Activated CD8-positive, alpha-beta memory T cell treated with anti-CD3 and anti-CD28 coated beads, Interleukin-2, amount 50 U/mL, for 48 hours (primary cell): ENCODE measurements at places on chromosomes 2 and 18.

DNA sequence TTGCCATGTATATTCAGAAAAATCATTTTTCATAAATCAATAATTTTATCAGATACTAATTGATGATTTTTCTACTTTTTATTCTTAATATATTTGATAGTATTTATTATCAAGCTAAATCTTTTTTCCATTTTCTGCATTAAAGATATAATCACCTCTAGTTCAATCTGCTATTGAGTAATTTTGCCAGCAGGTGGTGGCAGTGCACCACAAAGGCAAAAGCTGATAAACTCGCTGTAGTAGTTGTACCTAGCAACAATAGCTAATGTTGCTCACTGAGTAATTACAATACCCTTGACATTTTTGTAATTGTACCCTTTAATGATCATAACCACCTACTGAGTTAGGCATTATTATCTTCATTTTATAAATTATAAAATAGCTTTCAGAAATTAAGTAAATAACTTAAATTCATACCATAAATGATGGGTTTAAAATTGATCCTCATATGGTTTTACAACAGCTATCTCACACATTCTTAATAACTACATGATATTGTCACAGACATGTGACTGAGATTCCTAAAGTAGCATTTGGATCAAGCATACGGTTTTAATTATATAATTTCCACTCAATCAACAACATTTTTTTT lies 52.0 kb upstream of the CALCRL start:
- peak; percentile 53 for DNase-seq

DNA sequence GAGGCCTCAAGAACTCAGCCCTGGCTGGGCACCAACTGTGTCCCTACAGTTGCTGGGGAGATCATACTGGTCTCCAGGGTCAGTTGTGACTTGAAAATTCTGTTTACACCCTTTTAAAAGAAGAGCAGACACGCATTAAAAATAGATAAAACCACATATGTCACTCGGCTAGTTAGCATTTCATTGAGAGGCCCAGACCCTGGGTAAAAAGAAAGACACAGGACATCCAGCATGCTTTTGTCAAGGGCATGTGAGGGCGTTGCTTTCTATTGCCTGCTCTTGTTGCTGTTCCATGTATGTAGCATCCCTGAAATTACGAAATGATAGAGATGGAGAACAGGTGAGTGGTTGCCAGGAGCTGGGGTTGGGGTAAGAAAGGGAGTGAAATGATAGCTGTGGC lies 94.3 kb downstream of the SEPTIN10 start:
- no peak for DNase-seq

DNA sequence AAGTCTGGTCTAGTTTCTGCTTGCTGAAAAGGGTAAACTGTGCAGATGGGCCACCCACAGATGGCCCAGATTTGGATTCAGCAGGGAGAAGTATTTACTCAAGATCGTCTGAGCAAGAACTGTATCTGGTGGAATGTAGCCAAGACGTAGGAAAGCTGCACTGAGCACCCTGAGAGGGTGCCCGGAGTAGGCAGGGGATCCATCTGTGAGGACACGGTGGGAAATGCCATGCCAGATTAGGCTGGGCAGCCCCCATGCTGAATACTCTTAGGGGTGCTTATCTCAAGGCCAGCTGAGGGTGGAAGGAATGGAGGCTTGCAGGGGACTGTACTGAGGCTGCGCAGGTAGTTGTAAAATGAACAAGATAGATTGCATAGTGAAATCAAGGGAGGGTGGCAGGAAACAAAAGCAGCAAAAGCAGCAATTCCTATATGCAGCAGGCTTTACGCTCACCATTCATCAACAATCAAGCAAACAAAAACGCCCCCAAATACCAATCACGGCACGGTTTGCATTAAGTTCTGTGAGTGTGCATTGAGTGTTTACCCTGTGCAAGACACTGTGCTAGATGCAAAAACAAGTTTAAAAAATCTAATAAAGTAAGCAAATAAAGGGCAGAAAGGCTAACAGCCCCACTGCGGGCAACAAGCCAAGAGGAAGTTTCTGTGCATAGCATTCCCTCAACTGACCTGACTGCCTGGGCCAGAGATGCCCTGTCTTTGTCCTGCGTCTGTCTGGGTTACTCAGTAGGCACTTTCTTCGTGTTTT lies 32.2 kb upstream of the LPIN2 start:
- DNase-seq = no peak

DNA sequence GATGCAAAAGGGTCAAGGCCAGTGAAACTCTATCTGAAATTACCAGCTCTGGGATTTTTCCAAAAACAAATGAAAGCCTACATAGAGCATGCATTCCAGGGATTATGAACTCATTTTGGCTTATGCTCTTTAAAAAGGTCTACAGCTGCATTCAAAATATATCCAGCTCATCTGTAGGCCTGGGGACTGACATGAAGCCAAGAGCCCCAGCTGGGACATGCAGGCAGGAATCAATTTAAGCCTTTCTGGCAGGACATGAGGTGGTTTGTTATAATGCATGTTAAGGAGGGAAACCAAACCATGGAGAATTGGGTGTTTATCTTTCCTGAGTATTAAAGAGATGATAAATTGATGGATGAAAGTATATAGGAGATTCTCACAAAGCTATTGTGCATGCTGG lies 164.5 kb downstream of the RBM43 start:
- no peak for DNase-seq

DNA sequence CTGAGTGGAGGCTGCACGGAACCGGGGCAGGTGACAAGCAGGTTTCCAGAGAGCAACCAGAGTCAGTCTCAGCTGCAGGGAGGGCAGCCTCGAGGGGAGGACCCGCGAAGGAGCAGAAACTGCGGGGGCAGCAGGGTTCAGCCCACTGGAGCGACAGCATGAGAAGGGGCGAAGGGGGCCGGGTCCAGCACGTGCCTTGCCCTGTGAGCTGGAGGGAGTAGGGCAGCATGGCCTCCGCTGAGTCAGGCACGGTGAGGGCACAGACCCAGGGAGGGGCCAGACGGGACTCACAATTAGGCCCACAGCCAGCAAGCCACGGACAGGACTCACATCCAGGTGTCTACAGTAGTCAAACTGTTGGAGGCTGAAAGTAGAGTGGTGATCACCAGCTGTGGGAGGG lies 22.7 kb upstream of the ATP9B start:
- no peak for DNase-seq

GRCh38 chr2:235055891-235056516 lies 104.2 kb downstream of the SH3BP4 start:
- no peak for DNase-seq

- peak; percentile 33 for DNase-seq
These were observed 86.7 kb upstream of the B3GNT7 start for GRCh38 chr2:231308631-231309428.

- DNase-seq = no peak
These were observed 112.2 kb upstream of the PXDN start for GRCh38 chr2:1856475-1856874.

DNA sequence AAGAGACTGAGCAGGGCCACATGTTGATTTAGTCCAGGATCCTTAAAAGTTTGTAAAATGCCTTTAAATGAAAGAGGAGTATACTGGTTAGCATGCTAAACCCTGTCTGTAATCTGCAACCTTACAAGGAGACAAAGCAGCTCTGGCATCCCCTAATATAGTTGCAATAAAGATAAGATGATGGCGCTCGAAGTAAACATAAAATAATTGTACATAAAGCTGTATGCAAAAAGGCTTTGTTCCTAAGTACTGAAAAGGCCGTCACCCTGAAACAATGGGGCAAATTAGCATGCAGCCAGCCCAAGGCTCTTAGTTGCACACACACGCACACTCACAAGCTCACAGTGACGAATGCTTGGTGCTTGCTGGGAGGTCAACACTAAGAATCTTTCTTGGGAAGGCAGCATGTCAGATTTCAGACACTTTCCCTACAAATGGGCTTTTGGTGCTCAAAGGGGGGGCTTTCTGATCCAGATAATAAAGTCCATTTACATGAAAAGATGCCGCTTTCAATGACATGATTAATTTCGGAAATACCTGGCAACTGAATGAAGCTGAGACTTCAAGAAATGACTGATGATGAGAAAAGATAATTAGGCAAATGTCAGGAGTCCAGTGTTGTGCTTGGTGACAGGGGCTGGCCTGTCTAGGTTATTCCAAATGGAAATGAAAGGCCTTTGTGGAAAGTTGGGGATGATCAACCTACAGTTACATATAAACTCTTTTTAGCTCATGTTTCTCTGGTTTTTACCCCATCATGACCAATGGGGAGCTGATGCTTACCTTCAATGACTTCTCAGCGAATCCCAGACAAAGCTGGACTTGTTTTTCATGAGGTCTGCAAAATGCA lies 370.3 kb downstream of the MEIS1 start:
- no peak for DNase-seq

- DNase-seq = peak; percentile 66
These were observed 675 bp downstream of the PRKD3 start for GRCh38 chr2:37323781-37324535.

DNA sequence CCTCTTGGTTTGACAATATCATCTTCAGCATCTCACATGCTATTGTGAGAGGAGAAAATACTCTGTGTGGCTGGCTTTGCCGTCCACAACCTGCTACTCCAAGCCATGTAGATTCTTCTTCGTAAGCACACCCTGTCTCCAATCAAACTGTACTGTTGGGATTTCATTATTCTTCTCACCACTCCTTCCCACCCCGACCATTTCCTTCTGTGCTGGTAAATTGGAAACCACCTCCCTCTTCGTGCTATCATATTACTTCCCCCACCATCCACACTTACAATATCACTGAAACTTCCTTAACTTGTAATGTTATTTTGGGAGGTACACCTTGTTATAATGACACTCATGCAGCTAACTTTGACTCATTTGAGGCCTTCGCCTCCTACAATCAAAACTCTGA lies 3.2 kb upstream of the AGXT start:
- DNase-seq = no peak

GRCh38 chr2:219245148-219245898 lies at the start of the genes GLB1L and STK16:
GLB1L (minus strand) TSS chr2:219245444; CDS start chr2:219243573, 1,871 bp downstream.
STK16 (plus strand) TSS chr2:219245479; CDS start chr2:219246000, 521 bp downstream.
- DNase-seq = peak; percentile 99

DNA sequence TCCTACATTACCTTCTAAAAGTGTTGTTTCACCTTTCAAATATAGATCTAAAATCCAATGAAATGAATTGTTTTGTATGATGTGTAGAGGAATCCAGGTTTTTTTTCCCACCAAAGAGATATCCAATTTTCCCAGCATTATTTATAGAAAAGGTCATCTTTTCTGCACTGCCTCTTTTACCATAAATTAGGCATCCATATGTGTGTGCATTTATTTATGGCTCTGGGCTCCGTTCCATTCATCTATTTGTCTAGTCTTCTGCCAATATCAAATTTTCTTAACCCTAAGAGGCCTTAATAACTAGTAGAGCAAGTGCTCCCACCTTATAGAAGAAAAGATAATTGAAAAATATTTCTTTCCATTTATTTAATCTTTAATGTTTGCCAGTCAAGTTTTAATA lies 88.3 kb downstream of the ATAD2B start:
- no peak for DNase-seq

GRCh38 chr2:112257575-112257974 lies 2.7 kb upstream of the ZC3H8 start:
- DNase-seq = no peak

DNA sequence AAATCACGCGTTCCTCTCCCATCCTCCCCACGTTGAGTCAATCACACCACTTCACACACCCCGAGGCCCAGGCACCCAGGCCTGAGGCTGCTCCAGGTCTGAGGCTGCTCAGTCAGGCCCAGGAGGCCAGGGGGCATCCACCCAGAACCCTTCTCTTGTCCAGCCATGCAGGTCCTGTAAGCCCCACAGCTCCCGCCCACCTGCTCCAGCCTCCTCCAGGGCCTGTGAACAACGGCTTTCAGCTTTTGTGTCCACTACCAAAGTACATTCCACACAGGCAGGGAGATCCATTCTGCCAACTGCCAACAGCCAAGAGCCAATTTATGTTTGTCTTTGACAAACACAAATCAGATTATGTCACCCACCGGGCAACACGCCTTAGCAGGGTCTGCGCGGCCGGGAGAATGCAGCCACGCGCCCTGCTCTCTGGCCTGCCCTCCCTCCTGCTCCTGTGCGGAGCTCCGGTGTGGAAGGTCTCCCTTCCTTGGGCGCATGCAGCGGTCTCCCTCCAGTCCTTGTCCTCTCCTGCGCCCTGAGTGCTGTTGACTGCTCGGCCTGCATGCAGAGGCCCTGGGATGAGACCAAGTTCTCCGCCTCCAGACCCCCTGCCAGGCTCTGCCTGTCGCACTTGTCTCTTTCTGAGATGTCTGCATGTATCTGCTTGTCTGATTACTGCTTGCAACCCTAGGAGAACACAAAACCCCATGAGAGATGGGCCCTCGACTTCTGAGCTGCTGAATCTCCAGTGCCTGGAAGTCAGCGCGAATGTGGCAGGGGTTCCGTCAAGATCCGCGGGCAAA lies 146.6 kb downstream of the ZNF516 start:
- DNase-seq = no peak

GRCh38 chr18:8450013-8450412 lies 159.2 kb upstream of the RAB12 start:
- DNase-seq = no peak

DNA sequence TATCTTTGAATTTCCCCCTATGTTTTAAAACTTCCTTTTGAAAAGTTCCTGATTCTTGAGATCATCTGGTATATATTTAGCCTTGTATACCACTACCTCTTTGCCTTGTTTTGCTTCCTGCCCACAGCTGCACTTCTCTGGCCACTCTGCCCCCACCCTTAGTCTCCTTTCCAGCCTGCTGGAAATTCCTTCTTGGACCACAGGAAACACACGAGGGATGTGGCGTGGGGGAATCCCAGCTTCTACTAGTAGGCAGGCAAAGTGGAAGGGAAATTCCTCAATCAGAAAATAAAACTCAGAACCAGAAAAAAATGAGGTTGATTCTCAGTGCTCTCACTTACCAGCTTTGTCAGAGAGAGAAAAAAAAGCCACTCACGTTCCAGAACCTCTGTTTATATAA lies 13.4 kb downstream of the IL18RAP start:
- no peak for DNase-seq

DNA sequence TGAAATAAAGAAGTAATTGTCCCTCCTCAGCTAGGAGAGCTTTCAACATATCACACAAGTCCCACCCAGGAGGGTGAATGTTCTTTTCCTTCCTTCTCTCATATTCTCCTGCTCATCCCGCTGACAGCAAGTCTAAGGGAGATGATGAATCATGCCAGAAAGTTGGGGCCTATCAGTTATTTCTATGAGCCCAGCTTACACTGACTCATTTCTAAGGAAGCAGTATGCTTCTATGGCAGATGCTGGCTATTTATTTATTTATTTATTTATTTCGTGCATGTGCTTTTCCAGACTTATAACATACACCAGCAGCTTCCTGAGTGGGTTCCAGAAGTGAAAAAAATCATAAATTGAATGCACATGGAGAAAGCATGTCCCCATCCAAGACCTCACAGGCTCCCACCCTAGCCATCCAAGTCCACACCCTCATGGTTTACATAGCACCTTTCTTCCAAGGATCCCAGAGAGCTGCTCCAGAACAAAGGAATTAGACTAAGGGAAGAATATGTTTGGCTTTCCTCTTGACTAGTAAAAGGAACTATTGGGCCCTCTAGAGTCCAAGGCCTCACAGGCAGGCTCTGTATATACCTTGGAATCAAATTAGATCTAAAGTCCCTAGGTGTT lies 1074.2 kb upstream of the ZEB2 start:
- no peak for DNase-seq

GRCh38 chr18:24703316-24703715 lies 242.9 kb downstream of the HRH4 start:
- no peak for DNase-seq
